ENCODE measurements at places on chromosomes 1 and 21. TPM values are rescaled to one million over a fixed set of nuclear protein-coding genes. Genes with fewer than 3 reads are reported as not detected.

DNA sequence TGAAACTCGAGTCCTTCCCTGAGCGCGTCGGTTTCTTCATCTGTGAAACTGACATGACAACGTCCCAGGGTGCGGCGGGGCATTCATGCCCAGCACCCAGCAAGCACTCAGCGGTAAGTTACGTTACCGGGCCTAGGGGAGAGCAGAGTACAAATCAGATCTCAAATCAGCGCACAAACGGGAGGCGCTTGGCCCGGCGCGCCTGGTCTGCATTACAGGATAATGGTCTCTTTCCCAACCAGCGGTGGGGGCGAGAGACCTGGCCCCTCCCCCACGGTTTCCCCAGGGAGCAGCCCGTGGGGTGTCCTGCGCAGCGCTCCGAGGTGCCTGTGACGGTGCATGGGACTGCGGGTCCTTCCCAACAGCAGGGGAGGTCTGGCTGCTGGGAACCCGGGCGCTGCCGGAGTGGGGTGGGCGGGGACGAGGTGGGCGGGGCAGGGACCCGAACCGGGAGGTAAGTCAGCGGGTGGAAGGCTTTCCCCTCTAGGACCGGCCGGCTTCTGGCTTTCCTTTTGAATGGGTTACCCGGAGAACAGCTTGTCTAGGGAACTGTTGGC lies 1.0 kb downstream of the TMEM51 start:
- peak; percentile 86 for DNase-seq

DNA sequence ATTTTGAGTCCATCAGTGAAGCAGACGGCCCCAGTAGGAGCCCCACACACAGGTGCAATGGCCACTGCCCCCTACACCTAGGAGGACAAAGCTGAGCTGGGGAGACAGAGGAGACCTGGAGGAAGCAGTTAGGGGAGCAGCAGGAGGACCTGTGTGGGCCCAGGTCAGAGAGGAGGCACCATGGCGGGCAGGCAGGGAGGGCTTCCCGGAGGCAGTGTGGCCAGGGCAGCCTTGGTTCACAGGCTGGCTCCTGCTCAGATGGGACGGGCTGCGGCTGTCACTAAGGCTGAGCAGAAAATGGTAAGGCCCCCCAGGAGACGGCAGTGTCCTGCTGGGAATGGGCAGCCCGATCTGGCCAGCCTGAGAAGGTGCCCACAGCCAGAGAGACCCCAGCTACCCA lies 15.4 kb downstream of the MEGF6 start:
- no peak for DNase-seq

DNA sequence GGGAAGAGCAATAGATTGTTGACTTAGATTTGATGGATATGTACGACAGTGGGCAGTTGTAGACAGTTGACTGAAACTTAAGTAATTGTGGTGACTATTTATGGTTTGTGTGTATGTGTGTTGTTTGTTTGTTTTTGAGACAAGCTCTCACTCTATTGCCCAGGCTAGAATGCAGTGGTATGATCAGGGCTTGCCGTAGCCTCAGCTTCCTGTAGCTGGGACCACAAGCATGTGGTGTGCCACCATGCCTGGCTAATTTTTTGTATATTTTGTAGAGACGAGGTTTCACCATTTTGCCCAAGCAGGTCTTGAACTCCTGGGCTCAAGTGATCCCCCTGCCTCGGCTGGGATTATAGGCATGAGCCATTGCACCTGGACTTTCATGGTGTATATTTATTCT lies 9.8 kb downstream of the SDHC start:
- no peak for DNase-seq

DNA sequence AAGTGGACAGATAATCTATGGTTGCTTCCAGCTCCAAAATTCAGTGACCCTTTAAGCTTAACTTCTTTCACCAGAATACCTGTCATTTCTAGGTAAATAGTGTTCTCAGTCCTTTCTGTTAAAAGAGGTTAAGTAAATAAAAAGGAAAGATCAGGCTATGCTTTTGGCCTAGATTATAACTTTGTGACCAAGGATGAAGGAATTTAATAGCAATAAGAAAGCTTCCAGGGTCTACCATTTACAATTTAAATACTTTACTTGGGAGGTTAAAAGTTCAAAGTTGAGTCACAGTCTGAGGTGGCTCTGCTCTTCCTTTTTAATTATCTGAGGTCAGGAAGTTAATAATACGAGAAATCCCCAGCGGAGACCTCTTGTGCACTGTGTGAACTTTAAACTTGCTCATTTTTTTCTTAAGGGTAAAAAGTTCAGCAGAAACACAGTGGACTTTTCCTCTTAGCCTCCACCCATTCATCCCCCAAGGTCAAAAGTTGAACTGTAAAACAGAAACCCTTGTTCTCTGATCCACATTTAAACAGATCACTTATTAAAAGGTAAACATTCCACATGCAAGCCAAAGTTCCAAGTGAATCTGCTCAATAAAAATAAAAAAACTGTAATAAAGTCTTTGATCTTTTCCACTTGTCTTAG lies 187.1 kb downstream of the NRIP1 start:
- DNase-seq: no peak

DNA sequence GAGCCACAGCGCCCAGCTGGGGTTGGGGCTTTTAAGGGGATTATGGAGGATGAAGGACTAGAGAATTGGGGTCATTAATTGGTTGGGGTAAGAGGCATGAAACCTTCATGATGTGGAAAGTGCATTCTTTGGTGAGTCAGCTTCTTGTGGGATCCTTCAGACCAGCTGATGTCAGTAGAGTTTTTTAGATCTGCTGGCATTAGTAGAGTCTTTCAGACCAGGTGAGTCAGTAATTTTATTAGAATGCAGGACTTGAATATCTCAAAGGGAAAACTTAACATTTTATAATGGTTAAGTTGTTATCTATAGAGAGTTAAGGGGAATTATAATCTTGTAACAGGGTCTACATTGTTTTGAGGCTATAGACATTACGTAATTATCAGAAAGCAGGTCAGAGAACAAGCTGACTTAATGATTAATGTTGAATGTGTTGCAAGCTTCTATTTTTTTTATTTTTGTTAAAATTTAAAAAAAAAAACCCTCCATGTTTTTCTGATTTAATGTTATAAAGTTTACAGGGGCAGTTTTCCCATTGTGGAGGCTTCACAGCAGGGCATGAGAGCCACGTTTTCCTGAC lies 160.9 kb upstream of the FMN2 start:
- DNase-seq: no peak

DNA sequence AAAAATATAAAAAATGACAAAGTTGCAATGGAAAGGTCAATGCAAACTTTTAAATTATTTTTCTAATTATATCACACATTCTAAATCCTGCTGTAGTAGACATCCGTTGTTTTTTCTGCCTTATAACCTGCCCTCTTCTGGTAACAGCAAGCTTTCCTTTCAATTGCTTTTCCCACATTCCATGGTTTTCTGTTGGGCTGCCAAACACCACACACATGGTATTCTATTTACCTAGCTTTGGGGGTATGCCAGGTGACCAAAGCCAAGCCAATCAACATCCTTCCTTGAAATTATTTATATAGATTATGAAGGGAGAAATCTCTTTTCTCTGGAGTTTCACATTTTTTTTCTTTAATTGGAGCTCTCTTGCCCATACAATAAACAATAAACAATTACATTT lies 3.4 kb upstream of the LAMC1 start:
- DNase-seq: no peak

The ARHGAP29 gene
- total RNA-seq: 38.9 TPM

The RHD gene
- total RNA-seq: not detected

DNA sequence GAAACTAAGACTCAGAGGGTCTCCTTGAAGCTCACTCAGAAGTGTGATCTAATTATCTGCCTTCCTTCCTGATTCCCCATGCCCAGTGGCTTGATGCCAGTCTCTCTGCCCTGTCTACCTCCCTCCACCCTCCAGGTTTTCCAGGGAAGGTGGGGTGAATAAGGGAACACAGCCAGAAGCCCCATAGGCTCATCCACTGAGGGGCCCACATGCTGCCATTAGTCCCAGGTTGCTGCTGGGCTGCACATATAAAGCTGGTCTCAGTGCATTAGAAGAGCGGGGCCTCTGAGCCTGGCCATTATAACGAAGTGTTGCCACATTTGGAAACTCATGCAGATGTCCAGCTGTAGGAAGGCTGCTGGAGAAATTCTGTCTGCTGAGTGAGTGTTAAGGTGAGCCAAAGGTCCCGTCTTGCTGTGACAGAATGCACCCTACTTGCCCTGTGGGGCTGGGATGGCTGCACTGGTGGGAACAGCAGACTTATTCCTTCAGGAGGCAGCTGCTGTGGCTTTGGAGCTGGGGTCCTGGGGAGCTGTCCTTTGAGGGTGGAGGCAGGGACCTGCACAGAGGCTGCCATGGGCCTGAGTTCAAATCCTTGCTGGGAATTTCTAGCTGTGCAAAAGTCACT lies 2.9 kb downstream of the ADORA1 start:
- peak; percentile 28 for DNase-seq

GRCh38 chr1:155940482-155940992 lies 901 bp upstream of the RXFP4 start:
- DNase-seq: no peak

The CHI3L2 gene
- not detected for total RNA-seq

The PRRX1 gene
- total RNA-seq: not detected

GRCh38 chr1:198669023-198669698 lies 30.3 kb downstream of the PTPRC start:
- no peak for DNase-seq

DNA sequence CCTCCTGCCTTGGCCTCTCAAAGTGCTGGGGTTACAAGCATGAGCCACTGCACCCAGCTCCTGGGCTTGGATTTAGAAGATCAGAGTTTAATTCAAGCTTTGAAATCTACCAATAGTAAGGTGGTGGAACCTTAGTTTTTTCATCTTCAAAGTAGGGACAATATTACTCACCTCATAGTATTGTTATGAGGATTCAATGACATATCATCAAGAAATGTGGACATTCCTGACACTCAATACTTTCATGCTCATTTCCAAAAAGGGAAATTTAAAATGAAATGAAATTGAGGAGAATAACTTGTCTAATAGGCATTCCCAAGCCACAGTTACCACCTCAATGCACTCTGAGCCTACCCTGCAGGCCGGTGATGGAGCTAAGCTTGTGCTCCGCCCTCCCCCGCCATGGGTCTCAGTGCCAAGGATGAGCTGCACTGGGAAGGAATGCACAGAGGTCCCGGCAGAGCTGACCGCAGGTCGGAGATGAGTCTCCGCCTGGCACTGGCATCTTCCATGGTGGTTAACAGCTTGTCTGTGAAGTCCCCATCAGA lies 56.5 kb upstream of the BCAR3 start:
- no peak for DNase-seq

The RSBN1 gene
- 26.1 TPM for total RNA-seq

The GPATCH4 gene
- total RNA-seq: 22.3 TPM

The DMAP1 gene
- 49.1 TPM for total RNA-seq

DNA sequence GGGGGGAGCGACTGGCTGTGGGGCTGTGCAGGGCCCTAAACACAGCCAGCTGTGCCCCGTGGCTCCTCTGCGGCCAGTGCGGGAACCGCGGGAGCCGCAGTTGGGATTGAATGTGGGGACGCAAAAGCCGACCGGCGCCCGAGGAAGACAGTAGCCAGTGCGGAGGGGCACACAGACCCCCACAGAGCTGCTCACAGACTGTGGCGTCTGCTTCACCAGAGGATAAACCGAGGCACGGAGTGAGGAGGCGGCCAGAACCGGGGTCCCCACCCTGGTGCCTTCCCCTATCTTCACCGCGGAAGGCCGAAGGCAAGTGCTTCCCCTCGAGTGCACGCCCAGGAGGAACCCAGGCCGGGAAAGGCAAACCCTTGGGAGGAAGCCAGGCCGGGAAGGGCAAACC lies 8.7 kb upstream of the TMEM52 start:
- no peak for DNase-seq

- DNase-seq: no peak
Measured at GRCh38 chr1:82549841-82550240, 749.1 kb downstream of the ADGRL2 start.

GRCh38 chr1:169109561-169110134 lies 3.2 kb downstream of the ATP1B1 start:
- peak; percentile 69 for DNase-seq

- no peak for DNase-seq
Measured at GRCh38 chr1:15948595-15949452, 27.1 kb downstream of the ZBTB17 start.

The ZNF683 gene
- total RNA-seq: not detected

The PTPRU gene
- 73.1 TPM for total RNA-seq

DNA sequence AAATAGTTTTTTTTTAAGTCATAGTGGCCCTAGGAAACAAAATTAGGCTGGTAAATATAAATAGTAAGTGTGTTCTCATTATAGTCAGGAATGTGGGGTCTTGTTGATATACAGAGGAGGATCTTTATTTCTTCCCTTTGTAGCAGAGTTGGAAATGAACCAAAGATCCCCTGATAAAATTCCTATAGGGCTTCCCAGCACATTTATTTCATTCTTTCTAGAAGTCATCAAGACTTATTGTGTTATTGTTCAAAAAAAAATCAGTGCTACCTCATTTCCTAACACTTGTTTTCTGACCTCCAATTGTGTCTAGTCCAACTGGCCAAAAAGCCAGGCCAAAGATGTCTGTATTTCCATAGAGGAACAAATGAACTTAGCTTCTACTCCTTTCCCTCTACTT lies 7.6 kb upstream of the PLEKHO1 start:
- DNase-seq: no peak

The RASSF5 gene
- total RNA-seq: 0.20 TPM

- DNase-seq: peak; percentile 82
Measured at GRCh38 chr1:157496121-157496526, 56.2 kb downstream of the FCRL5 start.

GRCh38 chr1:48684381-48684780 lies 92.3 kb downstream of the BEND5 start:
- no peak for DNase-seq

GRCh38 chr1:248590055-248590454 lies 7.4 kb downstream of the OR2T10 start:
- DNase-seq: no peak

- DNase-seq: peak; percentile 51
Measured at GRCh38 chr1:226871636-226872327, 1.4 kb downstream of the PSEN2 start.

- no peak for DNase-seq
Measured at GRCh38 chr21:35257413-35257812, 208.3 kb upstream of the RUNX1 start.

- DNase-seq: no peak
Measured at GRCh38 chr21:14683063-14683462, 136.9 kb upstream of the SAMSN1 start.

- no peak for DNase-seq
Measured at GRCh38 chr1:26779098-26779668, 8.6 kb upstream of the PIGV start.

GRCh38 chr1:153345187-153346076 lies 3.2 kb downstream of the PGLYRP4 start:
- no peak for DNase-seq

The DPT gene
- not detected for total RNA-seq

DNA sequence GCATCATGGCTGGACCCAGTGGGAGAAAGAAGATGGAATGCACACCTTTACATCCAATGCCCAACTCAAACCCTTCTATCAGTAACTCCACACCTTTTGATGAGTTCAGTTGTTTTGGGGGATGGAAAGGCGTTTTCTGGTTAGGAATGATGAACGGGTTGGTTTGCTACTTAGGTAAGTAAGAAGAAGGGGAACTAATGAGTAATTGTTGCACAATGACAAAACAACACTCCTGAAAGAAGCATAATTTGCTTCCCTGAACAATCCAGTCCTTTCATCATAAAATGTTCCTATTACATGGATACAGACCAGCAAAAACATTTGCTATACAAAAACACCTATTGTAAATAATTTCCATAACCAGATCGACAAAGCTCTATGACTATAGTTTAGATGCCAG lies 35.9 kb upstream of the NFIA start:
- DNase-seq: no peak

The S100A5 gene
- total RNA-seq: not detected

Data from endodermal cell (in vitro differentiated cells).